ENCODE measurements at places on chromosomes 13 and 19.
A peak's percentile ranks its signal among the peaks of the same experiment; 100 is the strongest.

- DNase-seq: no peak
Measured at GRCh38 chr13:98300956-98301641, 124.0 kb upstream of the RNF113B start.

- DNase-seq: no peak
Measured at GRCh38 chr19:6086068-6086788, 24.1 kb downstream of the RFX2 start.

GRCh38 chr19:11377756-11378155, 3.3 kb downstream of the SWSAP1 start:
- no peak for DNase-seq

DNA sequence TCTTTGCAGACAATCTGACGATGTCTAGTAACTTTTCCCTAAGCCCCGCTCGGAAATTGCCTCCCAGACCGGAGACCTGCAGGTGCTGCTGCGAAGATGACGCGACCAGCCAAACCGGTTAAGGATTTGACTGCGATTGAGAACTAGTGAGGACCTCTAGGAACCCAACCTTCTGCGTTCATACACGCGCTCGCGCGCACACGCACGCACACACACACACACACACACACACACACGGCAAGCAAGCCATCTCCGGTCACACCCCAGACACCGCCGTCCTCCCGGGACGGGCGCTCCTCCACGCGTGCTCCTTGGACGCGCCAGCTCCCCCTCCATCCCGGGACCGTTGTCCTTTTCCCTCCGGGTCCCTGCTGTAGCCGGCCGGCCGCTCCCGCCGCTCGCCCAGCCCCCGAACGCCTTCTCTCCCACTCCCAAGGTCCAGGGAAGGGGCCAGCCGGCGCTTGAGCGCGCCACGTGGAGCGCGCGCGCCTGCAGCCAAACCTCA, 1.2 kb downstream of the TBC1D4 start:
- DNase-seq: peak; percentile 16

GRCh38 chr13:77898097-77898496, 20.5 kb downstream of the EDNRB start:
- DNase-seq: peak; percentile 87

DNA sequence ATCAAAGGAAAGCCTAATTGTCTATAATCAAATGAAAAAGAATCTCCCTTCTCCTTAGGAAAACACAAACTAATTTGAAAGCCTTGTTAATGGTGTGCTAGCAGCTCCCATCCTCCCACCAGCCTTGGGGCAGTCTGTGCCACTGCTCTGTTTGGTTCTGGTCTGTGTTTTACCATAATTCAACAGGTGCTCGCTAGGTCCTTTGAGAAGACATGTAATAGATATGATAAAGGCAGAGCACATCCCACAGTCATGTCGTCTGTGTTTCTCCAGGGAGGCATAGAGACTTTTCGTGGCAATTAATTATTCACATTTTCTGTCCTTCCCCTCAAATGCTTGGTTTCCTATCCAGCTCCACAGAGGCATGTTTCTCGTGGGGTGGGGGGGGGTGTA, 23.8 kb downstream of the FAM124A start:
- DNase-seq: no peak

DNA sequence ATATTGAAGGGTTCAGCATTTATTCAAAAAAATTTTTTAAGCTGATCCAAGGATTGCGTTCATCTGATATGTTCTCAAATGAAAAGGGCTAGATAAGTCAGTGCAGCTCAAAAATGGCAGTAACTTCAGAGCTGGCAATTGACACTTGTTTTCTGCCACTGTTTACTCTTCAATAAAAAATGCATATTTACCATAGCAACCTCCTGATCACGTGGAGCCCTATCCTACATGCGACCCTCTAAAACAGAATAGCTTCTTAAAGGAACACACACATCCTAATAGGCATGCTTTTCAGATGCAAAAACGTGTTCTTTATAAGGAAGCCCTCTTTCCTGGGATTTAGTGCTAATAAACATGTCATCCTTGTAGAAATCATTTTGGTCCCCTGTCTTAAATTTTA, 150.2 kb downstream of the ZNF536 start:
- no peak for DNase-seq

- no peak for DNase-seq
Measured at GRCh38 chr19:41701401-41702075, 6.9 kb upstream of the CEACAM5 start.

DNA sequence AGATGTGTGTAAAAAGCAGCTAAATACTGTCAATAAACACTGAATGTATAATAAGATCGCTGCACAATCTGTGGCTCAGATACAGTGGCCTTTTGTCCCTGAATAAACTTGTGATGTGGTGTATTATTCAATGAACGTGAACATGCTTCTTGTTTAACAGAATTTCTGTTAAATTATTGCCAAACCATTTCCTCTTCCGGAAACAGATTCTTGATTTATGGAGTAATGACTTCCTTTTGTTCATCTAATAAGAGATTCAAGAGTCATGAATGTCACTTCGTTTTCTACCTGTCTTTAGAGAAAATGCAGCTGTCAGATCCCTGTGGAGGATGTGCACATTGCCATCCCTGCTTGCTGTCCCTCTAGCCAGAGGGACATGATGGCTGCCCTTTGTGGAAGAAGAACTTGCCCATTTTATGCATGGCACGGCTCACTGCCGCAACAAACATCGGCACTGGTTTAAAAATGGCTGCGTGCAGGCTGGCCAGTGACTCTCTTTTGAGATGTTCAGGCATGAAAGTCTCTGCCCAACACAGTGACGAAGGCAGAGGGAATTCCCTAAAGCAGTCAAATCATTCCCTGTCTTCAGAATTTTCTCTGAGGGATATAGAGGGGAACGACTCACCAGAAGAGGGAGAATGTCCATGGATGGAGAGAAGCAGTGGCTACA, 3.1 kb upstream of the TNFSF13B start:
- DNase-seq: no peak

GRCh38 chr13:34942732-34943435, 814 bp downstream of the NBEA start:
- no peak for DNase-seq

GRCh38 chr19:47430041-47430802, 10.9 kb upstream of the MEIS3 start:
- peak; percentile 49 for DNase-seq
